ENCODE measurements at places on chromosomes 3 and 15.

DNA sequence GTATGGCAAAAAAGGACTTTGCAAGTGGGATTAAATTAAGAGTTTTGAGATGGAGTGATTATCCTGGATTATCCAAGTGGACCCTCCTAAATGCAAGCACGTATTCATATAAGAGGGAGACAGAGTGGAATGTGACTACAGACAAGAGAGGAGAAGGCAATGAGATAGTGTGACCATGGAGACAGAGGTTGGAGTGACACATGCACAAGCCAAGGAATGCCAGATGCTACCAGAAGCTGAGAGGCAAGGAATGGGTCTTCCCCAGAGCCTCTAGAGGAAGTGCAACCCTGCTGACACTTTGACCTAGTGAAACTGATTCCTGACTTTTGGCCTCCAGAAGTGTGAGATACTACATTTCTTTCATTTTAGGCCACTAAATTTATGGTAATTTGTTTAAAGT is 117.2 kb downstream of the UACA start:
- no peak for DNase-seq

- DNase-seq: no peak
Measured at GRCh38 chr15:75694241-75695182, 18.1 kb downstream of the CSPG4 start.

DNA sequence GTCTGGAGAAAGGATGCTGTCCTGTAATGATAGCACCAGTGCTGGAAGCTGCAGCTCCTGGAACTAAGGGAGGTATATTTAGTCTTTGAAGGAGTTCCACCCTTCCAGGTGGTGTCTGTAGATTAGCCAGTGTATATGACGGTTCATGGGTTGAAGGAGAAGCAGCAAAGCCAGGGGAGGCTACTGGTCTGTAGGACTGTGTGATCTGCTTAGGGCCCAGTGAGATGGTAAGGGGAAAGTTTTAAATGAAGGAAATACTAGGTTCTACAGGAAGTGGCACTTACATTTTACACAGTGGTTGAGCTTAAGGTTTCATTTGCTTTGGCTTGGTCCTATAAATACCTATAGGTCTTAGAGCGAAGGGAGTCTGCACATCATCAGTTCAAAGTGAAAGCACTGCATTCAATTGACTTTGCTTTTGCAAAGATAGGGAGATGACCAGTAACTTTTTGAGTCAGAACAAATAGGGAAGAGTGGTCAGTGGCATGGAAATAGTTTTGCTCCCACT is 5.6 kb downstream of the SLC25A38 start:
- DNase-seq: no peak

DNA sequence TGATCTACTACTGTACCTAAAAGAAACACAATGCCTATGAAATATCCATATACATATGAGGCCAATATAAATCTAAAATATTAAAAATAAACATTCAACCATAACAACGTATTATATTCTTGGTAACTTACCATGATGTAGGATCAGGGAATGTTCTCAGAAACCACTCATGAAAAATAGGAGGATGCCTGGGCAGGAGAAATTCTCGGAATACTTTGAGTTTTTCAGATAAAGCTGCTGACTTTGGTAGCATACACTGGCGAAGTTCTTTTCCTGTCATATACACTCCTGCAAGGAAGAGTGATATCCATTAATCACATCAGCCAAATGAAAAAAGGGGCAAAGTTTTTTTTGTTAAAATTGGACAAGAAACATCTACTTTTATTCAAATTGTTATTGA is 11.3 kb upstream of the XRN1 start:
- no peak for DNase-seq

GRCh38 chr3:140441006-140441405 is 236.9 kb upstream of the TRIM42 start:
- no peak for DNase-seq

DNA sequence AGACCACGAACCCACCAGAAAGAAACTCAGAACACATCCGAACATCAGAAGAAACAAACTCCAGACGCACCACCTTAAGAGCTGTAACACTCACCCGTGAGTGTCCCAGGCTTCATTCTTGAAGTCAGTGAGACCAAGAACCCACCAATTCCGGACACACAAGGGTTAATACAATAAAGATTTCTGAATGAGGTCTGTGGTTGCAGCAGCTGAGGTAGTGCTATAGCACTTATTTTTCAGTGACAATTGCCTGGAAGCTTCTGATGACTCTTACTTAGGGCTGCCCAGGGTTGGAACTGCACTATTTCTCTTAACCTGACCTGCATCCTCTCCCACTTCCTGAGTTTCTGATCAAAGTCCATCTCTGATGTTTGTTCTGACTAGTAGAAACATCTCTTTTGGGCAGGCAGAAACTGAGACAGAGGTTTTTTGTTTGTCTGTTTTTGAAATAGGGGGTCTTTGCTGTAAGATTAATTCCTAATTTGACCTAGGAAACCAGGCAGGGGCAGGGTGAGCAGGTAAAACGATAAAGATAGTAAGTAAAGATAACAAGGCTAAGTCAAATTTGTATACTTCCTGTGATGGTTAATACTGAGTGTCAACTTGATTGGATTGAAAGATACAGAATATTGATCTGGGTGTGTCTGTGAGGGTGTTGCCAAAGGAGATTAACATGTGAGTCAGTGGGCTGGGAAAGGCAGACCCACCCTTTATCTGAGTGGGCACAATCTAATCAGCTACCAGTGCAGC is 169.1 kb downstream of the GAP43 start:
- DNase-seq: no peak

DNA sequence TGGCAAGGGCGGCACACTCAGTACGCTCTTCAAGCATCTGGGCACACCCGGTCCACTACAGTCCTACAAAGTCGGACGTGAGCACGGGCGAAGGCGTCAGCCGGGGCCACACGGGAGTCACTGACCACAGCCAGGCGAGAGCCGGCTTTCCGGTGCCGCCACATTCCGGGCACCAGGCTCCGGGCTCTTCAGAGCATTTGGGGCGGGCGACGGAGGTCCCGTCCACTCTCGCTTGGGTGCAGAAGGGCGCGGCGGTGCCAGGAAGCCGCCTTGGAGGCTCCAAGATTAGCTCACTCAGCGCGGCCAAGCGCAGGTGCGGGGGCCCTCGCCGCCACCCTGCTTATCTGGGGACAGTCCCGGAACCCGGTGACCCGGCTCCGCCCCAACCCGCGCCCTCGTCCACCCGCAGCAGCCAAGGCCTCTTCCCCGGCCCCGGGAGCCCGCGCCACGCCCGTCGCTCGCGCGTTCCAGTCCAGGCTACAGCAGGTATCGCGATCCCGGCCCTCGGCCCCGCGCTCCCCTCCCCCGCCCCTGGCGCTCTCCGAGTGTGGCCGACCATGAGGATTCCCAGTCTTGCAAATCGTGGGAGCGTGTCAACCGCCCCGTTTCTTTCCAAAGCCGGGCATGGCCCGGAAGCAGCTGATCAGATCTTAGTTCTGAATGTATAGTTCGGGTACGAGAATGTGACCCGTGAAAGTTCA is at the start of gene ADPRH:
Gene ADPRH (plus strand): TSS at position 127 of the 701 bp plus-strand sequence. CDS start 2,678 bp downstream, outside the sequence.
- no peak for DNase-seq

DNA sequence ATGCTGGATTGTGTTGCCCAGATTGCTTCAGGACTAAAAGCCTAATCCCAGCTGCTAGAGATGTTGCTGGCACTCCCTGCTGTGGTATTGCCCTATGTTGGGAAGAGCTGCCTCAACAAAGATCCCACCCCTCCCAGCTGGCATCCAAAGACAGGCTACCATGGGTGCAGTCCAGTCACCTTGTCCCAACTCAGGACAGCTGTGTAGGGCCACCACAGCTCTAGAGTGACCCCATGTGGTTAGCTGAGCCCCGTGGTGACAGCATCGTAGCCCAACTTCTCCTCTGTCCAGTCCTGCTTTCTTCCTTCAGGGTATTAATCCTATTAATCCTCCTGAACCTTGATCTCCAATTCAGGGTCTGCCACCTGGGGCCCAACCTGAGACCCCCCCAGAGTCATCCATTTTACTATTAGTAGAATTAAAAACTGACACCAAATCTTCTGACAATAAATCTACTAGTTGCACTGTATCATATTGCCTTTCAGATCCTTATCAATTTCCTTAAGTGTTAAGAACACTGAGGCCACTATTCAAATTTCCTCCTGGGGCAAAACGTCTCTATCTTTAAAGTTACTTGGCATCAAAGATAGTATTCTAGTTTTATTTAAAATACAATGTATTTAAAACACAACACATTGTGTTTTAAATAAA is 83.5 kb downstream of the AQP9 start:
- DNase-seq: no peak

GRCh38 chr3:13208706-13209633 is 135.7 kb upstream of the IQSEC1 start:
- no peak for DNase-seq

DNA sequence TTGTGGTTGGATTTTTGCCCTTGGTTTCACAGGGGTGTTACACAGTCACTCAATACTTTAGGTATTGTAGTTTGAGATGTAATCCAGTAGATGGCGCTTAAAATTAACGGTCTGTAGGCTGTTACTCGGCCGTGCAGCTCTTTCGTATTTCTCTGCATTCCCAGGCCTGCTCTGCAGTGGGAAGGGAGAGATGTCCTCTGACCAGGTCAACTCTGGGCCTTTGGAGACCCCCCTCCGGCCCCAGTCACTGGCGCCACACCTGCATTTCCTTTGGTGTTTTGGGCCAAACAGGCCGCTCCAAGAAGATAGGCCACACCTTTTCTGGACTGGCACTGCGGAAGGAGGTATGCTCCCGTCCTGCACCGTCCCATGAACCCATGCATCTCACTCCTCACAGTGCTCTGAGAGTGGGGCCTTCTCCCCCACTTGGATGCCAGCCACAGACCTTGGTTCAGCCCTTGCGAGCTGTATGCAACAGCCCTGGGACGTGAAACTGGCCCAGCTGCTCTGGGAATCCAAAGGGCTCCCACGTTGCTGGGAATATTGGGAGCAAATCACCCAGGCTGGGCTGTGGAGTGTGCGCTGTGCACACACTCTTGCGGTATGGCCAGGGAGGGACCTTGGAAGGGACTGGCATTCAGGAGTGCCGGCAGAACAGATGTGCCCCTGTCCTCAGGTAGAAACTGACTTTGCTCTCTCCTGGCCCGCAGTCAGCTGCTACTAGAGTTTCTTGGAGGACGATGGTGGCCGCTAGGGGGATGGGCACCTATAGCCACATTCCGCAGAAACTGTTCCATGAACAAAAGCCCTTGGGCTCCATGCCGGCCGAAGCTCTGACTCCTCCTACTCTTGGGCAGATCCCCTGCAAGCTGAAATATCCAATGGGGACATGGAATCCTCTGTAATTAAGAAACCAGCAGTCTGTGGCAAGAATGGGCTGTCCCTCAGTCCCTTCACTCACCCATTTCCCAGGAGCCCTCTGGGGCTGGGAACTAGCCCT is 410.5 kb upstream of the CADM2 start:
- peak; percentile 42 for DNase-seq

GRCh38 chr3:194960446-194961032 is 274.9 kb downstream of the FAM43A start:
- DNase-seq: no peak

- DNase-seq: no peak
Measured at GRCh38 chr3:47940232-47940631, 76.0 kb downstream of the MAP4 start.

Data from putamen (tissue), 1 donor.